GM12878 (cell line): ENCODE measurements at places on chromosomes 1 and 21. TPM values are rescaled to one million over a fixed set of nuclear protein-coding genes. Genes with fewer than 3 reads are reported as not detected.

Gene SPRR4
- not detected in 2 replicates for total RNA-seq

Gene NPR1
- 0.56 and 0.72 TPM in 2 replicates for total RNA-seq

Gene MAN1C1
- total RNA-seq = 0.19 and 0.21 TPM in 2 replicates

Gene MROH7
- total RNA-seq = not detected in 2 replicates

DNA sequence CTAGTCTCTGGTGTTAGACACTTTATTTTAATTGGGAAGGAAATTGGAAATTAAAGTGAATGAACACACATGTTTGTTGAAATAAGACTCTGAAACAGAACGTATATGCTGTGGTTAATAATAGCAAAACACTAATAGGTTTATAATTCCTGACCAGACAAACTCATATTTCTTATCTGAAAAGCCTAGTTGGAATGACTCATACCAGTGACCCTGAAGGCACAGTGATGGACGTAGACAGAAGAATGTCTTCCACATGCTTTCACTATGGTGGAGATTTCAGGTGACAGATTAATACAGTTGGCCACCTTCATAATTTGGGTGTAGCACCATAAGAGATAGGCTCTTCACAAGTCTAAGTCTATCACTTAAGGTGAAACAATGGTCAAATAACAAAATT lies 83.0 kb upstream of the COL11A1 start:
- no peak for DNase-seq

DNA sequence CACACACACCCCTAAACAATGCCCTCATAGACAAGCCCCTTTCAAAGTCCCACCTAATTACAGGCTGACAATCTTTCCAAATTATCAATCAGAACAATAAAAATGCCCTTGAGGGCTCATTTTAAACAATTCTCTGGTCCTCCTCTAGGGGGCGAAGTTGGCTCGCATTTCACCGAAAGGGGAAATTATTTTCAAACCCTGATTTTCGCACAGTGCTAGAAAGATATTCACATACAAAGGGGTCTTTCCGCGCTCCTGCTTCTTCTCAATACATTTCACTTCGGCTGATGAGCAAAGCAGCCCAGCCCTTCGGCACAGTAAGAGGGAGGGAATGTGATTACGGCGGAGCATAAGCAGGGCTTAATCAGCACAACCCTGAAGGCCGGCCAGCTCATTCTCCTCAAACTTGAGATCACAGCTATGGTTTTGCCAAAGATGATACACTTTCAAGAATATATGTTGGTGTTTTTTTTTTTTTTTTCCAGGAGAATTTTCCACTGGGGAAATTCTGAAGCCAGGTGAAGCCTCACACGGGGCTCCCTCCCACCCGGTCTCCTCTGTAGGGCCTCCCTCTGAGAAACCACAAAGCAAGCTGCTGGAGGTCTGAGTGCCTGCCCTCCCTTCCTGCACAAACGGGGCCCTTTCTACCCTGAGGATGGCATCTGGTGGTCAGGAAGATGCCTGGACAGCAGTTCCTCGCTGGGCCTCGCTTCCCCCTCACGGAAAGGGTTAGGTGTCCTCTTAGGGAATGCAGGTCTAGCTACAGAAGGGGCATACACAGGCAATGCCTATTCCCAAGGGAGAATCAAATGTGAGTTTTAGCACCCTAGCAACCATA lies 66.9 kb downstream of the GNG12 start:
- no peak for DNase-seq

- DNase-seq = no peak
Measured at GRCh38 chr1:88979054-88979748, 13.2 kb downstream of the KYAT3 start.

DNA sequence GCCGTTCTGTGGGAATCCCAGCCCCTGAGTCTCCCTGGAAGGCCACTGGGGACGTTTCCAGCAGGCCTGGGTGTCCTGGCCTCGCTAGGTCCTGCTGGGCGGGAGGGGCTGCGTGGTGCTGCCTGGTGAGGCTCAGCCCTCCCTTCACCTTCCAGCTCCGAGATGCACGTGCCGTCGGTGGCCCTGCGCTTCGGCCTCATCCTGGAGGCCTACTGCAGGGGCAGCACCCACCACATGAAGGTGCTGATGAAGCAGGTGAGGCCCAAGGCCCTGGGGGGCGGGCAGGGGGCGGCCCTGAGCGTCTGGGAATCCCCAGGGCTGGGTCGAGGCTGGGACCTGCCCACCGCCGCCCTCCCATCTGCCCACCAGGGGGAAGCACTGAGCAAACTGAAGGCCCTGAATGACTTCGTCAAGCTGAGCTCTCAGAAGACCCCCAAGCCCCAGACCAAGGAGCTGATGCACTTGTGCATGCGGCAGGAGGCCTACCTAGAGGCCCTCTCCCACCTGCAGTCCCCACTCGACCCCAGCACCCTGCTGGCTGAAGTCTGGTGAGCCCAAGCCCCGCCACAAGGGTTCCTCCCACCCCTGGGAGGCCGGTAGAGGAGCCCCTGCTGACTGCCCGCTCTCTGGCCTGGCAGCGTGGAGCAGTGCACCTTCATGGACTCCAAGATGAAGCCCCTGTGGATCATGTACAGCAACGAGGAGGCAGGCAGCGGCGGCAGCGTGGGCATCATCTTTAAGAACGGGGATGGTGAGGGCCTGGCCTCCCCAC lies 70.3 kb downstream of the PIK3CD start:
- no peak for DNase-seq

DNA sequence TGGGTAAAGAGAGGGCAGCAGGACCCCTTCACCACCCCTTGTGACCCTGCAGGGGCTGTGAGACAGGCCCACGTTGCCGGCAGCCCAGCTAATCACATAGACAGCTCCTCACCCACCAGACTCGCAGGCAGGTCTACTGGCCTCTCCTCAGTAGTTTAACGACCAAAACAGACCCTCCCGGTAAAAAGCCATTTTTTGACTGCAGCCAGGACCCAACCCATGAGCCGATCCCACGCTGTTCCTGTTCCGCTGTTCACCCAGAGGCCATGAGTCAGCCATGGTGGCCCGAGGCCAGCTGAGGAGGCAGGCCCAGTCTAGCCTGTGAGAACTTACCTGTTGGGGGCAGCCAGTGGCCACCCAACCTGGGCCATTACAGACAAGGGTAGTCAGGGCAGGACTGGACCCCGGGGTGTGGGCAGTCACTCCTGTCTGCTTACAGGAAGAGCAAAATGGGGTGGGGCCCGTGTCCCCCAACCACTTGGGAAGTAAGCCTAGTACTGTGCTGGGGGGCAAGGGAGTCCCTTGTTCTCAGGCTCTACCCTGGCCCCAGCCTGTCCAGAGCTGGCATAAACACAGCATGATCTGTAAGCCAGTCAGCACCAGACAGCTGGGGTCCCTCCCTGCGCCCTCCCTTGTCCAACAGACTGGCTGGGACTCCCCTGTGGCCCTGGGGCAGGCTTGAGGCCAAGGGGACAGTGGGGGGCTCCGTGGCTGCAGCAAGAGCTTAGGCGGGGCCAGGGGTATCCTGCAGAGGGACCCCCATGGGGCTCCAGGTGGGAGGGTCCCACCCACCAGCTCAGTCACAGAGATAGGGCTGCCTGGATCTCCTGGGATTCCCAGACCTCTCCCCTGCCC lies 61.9 kb downstream of the WNT9A start:
- no peak for DNase-seq

GRCh38 chr21:42002421-42002958 lies 7.7 kb downstream of the ZBTB21 start:
- peak; percentile 86 for DNase-seq

- DNase-seq = no peak
Measured at GRCh38 chr1:166944186-166944967, 31.0 kb downstream of the ILDR2 start.

DNA sequence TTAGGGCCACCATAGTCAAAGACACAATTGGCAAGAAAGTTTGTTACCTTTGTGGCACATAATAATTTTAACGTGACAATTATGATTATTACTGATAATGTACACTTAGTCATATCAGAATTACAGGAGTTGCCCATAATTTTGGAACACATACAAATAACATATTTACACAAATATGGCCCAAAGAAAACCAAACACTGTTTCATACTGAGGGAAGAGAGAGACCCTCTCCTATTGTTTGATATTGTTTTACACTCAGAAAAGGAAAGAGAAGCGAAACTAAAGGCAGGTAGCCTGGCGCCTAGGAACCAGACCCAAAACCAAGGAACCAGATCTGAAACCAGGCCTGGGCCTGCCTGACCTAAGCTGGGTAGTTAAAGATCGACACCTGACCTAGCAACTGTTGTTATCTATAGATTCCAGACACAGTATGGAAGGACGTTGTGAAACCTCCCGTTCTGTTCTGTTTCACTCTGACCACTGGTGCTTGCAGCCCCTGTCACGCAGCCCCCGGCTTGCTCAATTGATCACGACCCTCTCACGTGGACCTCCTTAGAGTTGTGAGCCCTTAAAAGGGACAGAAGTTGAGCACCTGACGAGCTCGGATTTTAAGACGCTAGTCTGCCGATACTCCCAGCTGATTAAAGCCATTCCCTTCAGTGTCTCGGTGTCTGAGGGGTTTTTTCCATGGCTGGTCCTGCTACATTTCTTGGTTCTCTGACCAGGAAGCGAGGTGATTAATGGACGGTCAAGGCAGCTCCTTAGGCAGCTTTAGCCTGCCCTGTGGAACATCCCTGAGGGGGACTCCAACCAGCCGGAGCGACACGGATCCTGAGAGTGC lies 27.9 kb downstream of the C1orf115 start:
- no peak for DNase-seq

GRCh38 chr1:203039609-203040512 lies 13.6 kb downstream of the PPFIA4 start:
- DNase-seq = no peak

DNA sequence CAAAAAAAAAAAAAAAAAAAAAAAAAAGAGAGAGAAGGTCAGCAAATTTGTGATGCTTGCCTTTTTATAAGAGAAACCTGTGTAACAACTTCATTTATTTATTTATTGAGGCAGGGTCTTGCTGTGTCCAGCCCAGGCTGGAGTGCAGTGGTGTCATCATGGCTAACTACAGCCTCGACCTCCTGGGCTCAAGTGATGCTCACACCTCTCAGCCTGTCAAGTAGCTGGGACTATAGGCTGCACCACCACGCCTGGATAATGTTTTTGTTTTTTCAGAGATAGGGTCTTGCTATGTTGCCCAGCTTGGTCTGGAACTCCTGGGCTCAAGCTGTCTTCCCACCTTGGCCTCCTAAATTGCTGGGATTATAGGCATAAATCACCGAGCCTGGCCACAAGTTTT lies 42.4 kb downstream of the DHCR24 start:
- DNase-seq = no peak

- DNase-seq = no peak
Measured at GRCh38 chr1:89739844-89740216, 81.0 kb upstream of the LRRC8D start.

DNA sequence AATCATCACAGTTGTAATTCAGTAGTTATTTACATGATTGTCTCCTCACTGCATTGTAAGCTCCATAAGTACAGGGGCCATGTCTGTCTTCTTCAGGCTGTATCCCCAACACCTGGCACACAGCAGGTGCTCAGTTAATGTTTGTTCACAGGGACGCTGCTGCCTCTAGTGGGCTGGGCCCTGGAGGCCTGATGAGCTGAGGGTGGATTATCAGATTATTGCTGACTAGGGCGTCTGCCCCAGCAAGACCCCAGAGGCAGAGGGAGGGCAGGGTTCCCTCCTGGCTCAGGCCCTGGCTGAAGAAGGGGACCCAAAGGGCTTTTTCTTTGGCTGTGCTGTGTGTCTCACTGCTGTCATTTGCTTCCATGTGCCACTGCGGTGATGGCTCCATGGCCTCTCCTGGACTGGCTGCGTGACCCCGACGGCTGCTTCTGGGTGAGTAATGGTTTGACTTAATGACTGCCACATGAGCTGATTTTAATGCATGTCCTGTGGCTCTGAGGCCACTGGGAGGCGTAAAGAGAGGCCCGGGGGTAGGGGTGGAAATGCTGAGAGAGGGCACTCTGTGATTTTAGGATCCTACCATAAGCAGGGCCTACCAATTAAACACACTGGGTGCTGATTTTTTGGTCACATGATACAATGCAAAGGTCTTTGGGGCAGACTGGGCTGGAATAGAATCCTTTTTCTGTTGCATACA lies 20.8 kb upstream of the EPB41 start:
- no peak for DNase-seq

DNA sequence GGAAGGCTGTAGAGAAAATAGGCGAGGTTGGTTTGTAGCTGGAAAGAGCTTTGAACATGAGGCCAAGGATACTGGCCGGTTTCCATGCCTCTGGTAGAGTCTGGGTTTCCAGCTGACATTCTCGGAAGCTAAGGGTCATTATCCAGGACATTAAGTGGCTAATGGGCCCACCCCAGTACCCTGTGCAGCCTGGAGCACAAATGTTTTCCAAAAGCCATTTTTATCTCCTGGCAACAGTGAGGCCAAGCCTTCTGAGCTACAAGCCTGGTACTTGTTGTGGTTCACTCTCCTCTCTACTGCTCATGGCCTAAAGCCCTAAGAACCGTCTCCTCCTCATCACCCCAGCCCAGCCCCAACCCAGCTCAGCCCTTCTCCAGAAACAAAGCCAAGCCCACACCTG lies 122.9 kb downstream of the DMRTA2 start:
- no peak for DNase-seq

DNA sequence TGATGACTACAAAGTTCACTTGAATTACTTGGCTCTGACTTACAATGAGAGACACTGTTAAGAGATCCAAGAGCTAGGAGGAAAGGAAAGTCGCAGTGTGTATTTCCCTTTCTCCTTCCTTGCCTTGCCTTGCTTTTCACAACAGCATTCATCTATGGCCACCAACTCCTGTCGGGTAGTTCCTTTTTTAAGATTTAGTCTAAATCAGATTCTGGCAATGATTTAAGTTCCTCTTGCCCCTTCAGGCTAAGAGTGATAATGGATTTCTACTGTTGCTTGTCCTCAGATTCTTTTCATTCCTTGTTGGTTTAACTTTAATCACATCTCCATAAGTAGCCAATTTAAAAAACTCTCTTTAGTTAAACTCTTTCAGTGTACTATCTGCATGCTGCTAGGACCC lies 91.9 kb downstream of the GTF2B start:
- no peak for DNase-seq

- no peak for DNase-seq
Measured at GRCh38 chr1:246364415-246364941, 142.6 kb downstream of the SMYD3 start.

DNA sequence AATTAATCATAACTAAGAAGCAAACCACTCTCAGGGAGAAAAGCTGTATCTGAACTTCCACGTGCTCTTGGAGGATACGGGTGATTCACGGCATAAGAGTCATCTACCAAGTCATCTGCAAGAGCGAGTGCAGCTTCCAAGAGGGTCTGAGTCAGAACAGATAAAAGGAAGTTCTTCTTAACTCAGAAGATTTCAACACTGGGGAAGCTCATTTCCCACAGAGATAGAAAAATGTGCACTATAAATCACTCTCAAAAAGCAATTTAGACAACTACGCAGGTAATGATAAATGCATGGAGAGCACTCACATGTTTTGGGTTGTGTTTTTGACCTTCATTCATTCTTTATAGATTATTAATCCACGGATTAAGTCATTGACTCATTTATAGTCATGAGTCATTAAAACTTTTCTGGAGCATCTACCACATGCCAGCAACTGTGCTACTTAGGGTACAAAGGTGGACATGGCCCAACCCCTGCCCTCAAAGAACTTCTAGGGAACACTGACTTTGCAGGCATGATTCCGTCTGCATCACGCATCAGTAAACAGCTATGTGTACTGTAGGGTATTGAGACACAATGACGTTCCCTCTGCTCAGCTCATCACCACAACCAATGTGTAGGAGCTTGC lies 20.8 kb downstream of the KCNJ15 start:
- no peak for DNase-seq

- DNase-seq = no peak
Measured at GRCh38 chr1:39850606-39851216, 32.6 kb downstream of the TRIT1 start.
